ENCODE measurements at places on chromosomes 2 and 18.

DNA sequence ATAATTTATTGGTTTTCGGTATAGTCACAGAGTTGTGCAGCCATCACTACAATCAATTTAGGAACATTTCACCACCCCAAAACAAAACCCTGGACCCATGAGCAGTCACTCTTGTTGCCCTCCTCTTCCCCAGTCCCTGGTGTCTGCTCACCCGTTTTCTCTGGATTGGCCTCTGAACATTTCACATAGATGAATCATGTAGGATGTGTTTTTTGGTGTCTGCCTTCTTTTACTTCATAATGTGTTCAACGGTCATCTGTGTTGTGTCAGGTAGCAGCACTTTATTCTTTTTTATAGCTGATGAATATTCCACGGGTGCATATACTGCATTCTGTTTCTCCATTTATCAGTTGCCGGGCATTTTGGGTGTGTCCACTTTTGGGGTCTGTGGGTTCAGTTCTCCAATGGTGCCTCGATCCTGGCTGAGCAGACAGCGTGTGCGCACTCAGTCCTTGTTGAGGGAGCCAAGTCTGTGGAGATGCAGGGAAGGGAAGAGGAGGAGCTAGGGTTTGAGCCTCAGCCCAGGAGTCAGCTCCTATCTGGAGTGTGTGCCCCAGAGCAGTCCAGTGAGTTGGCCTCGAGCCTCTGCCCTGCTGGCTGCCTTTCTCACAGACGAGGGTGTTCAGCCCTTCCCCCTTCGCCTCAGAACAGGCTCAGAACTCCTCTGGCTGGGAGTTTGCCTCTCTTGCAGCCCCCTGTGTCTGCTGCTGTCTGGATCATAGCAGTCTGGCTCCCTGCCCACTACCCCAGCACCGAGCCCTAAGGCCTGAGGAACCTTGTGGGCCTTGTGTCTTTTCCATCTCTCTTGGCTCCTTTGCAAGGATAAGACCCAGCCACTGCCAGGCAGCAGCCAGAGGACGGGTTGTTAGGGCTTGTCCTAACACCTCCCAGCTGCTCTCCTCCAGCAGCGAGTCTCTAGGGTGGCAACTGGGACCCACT is 18.0 kb downstream of the C2orf74 start:
- DNase-seq: no peak

DNA sequence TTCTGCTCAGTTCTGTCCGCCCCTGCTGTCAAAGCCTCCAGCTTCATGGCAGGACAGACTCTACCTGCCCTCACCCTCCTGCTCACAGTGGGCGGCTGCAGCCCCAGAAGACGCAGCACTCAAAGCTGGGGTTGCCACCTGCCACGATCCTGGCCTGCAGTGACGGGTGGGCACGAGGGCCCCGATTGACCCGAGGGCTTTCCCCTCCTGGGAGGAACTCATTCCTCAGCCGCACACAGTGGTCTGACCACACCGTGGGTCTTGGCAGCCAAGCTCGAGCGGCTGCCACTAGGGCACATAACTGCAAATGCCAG is 47.1 kb downstream of the HS6ST1 start:
- DNase-seq: no peak

GRCh38 chr2:637804-638203 is 39.4 kb downstream of the TMEM18 start:
- DNase-seq: no peak

DNA sequence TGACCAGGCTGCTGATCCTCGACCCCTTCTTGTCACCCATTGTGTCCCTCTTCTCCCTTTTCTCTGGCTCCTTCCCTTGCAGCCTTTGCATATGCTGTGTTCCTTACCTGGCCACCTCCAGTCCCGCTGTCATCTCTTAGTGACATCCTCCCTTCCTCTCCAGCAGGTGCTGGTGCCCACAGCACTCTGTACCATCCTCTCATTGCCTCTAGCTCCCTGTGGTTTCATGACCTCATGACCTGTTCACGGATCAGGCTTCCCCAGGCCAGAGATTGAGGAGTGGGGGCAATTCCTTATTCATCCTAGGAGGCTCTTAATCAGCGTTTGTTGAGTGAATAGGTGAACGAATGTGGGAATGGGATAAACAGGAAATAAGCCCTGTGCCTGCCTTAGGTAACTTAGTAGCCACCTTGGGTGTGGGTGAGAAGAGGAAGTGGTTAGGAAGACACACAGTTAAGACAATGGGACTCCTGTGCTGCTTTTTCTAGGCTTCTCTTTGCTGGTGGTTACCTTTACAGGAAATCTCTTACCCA is 35.5 kb downstream of the ITGA6 start:
- DNase-seq: no peak

- DNase-seq: no peak
Observed at GRCh38 chr2:186256540-186256939, 229.5 kb upstream of the ZC3H15 start.

DNA sequence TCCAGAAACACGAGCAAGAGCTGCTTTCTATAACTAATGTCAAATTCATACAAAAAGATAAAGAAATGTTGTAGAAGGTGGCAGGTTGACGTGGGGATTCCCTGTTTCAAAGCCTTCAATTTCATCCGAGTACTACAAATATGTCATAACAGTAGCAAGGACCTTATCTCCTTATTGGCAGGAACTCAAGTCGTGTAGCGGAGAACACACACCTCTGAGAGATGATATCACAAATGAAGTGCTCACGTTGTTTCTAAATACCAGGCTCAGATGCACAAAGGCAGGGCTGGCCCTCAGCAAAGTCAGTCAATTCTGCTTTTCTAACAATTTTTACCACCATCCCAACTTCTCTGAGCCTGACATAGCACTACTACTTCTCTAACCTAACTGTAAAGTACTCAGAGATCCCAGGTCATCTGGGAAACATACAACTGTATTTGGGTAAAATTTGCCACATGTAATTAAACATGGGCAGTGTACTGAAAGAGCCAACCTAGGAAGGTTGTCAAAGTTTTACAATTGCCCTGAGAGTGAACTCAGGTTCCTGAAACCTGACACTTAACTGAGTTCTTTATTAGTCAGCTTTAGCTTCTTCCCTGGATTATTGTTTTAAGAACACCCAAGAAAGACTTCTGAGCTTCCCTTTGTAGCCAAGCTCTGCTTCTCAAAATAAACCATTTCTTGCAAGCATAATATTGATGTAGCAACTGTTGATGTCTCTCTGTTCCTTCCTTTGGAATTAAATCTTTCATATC is 813.7 kb upstream of the ACVR2A start:
- DNase-seq: no peak

DNA sequence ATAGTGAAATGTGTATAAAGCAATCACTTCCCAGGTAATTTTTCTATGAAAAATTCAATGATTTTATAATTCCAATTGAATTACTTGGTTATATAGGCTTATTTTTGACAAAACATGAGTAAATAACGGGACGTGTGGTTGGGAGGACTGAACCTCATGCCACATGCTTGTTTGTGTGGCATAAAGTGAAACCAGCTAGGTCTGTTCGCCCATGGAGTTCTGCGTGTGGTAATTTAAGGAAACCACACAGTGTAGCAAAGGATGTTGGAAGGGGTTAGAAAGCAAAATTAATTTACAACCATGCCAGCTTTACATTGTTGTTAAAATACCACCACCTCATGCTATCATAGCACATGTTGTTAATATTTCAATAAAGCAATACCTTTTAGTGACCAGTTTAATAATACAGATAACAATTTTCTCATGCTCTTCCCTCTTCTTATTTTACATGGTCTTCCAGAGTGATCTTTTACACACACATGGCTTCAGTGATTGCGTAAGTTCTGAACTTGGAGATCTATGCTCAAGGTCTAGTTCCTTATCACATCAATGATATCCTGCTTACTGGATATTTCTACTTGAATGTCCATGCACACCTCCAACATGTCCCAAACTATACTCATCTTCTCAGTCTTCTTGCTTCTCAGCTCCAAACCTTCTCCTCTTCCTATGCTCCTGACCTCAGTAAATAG is 156.4 kb upstream of the ITGA4 start:
- DNase-seq: no peak

DNA sequence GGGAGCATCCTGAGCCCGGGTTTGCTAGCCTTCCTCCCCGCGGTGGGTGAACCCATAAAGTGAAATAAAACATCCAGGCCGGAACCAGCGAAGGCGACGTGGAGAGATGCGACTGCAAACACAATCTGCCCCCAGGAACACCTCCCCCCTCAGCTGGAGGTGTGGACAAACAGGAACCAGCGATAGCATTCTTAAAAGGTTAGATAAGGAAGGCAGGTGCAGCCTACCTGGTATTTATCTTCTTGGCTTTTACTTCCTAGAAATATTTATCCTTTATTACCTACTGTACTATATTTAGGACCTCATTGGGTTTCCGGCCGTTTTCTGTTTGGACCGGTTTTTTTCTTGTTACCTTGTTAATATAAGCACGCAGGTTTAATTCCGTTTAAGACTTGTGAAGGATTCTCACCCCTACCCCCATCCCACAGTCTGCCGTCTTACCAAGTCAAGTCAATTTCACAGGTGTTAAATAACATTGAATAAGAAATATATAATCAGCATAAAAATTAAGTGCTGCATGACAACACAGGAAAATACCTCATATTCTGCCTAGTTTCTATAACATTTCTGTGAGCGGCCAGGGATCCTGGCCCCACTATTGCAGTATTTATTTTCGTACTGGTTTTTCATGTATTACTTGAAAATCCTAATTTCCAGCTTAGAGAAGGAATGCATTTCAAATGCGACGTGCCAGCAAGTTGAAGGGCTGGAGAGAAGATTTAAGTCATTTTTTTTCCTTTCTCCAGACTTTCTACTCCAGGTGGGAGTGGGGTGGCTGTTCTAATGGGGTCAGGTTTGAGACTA is 224.0 kb upstream of the ID2 start:
- no peak for DNase-seq

GRCh38 chr18:77071711-77072292 is 60.8 kb downstream of the MBP start:
- DNase-seq: no peak

DNA sequence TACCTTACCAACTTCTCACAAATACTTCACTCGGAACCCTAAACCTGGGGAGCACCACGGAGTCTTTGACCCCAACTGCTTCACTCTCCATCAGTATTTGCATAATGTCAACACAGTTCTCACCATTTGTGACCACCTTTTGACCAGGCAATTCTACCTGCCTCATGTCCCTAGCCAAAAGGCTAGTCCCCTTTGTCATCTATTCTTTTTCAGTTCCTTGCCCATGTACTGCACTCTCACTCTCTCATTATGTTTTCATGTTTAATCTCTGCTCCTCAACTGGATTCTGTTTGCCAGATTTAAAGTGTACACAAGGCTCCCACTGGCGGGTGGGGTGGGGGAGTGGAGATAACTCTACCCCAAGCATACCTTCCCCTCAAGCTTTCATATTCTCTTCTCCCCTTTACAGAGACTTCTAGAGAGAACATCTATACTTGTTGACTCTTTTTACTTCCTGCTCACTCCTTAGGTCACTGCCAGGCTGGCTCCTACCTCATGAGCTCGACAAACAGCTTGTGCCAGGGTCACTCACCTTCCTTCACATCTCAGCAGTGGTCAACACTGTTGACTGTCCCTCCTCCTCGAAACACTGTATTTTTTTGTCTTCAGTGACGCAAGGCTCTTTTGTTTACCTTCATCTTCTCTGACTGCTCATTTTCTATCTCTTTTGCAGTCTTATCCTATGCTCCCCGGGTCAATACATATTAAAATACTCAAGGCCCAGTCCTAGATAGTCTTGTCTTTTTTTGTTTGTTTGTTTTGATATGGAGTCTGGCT is 88.7 kb upstream of the MAP4K3 start:
- no peak for DNase-seq

DNA sequence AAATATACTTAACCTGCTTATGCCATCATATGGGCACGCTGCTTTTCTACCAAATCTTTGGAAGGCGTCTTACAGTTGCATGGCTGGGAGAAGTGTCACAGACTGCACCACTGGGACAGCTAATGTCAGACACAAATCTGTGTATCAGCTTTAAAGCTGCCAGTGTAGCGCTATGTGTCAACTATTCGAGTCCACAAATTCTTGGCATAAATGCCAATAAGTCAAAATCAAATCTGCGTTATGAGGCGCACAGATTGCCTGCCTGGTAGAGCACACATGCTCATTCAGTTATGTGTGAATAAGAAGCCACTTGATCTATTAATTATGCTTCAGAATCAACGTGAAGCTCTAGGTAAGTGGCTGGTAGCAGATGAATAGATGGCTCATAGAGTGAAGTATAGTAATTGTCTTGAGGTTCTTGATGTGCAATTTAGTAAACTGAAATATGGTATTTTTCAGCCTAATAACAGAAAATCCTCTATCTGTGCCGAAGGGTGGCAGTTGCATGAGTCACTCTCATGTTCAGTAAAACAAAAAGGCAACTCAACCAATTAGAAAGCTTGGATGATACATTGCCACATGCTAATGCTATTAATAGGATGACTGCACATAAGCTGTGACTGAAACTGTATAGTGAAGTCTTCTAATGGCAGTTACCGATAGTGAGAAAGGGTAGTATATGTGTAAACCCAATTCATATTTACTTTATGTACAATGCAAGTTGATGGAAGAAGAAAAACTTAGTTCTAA is 52.0 kb downstream of the DCC start:
- DNase-seq: no peak

- DNase-seq: no peak
Observed at GRCh38 chr2:141522702-141523101, 608.1 kb downstream of the LRP1B start.

- no peak for DNase-seq
Observed at GRCh38 chr2:45469314-45470099, 141.6 kb downstream of the SRBD1 start.

- no peak for DNase-seq
Observed at GRCh38 chr2:177332026-177332991, 60.3 kb upstream of the AGPS start.

- no peak for DNase-seq
Observed at GRCh38 chr2:161761160-161761559, 136.9 kb downstream of the SLC4A10 start.

- no peak for DNase-seq
Observed at GRCh38 chr18:6714010-6714409, 15.5 kb upstream of the ARHGAP28 start.

GRCh38 chr2:128380961-128381938 is 62.6 kb upstream of the HS6ST1 start:
- no peak for DNase-seq

DNA sequence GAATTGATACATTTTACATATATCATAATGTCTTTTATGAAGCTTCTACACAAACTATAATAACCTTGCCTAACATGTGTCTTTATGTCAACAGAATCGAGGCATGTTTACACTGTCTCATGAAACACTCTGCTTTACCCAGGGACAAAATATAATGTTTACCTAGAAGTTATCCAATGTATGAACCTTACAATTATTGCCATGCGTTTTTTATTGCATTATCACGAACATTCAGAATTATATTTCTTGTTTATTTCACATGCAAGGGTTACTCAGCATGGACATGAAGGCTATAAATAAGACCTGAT is 19.8 kb downstream of the LONRF2 start:
- no peak for DNase-seq

- no peak for DNase-seq
Observed at GRCh38 chr2:105291981-105292380, 37.6 kb downstream of the TGFBRAP1 start.

DNA sequence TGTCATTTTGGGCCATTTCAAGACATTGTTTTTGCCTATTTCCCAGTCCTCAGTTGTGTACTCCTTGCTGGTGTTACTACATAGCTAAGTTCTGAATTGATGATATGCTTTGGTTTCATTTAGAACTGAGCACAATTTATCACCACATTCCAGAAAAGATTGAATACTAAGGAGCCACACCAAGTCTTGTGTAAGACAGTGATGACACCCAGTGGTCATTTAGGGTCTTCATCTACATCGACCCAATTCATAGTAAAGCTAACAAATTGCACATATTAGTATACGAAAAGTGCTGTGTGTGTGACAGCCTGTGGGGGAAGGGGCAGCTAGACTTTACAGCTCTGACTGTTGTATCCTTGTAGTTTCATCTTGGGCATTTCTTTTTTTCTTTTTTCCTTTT is 10.9 kb upstream of the DLX2 start:
- DNase-seq: no peak

- no peak for DNase-seq
Observed at GRCh38 chr2:233867993-233868532, at the start of gene MSL3B. TSS of gene MSL3B (minus strand) at chr2:233868386.

All from cortex of kidney (tissue), 1 donor.